Brain microvascular endothelial cell (primary cell): ENCODE measurements at places on chromosomes 5 and 9.

GRCh38 chr5:86894056-86894455, 276.3 kb downstream of the COX7C start:
- no peak for DNase-seq

DNA sequence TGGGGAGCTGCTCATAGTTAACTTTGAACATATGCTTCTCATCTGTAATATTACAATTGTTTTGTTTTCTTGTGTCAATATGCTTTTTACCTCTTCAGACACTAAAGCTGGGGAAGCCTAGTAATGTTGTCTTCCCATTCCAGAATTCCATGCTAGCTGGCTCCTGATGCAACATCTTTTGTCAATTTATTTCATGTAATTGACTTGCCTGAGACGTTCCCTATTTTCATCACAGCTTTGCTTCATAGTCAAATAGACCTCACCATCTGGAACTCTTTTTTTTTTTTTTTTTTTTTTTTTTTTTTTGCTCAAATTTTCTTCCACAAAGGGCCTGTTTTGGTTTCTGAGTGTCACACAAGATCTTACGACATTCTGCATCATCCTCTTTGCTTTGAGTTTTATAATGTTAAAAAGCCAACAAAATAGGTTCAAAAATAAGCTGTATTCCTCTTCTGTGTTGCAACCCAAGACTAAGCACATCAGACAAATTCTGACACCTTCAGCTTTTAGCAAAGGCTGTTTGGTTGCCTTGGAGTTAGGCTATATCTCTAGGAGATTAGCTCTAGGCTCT, 235.2 kb downstream of the NR3C1 start:
- DNase-seq, result no peak

DNA sequence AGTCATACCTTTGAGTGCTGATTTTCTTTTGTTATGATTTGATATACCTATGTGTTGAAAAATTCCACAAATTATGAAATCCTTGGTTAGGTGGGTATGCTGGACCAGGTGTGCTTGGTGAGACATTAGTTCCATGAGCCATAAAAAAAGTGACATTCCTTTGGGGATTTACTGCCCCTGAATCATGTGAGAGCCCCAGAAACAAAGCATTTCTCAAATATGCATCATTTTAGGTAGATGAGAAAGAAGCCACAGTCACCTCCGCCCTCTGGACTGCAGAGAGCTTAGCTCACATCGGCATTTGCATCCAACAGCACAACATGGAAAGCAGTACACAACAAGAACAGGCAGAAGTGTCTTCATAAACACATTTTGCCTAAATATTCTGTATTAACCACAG, 55.3 kb downstream of the DAP start:
- DNase-seq, result no peak

GRCh38 chr9:81573415-81574321, 115.7 kb downstream of the TLE1 start:
- no peak for DNase-seq

DNA sequence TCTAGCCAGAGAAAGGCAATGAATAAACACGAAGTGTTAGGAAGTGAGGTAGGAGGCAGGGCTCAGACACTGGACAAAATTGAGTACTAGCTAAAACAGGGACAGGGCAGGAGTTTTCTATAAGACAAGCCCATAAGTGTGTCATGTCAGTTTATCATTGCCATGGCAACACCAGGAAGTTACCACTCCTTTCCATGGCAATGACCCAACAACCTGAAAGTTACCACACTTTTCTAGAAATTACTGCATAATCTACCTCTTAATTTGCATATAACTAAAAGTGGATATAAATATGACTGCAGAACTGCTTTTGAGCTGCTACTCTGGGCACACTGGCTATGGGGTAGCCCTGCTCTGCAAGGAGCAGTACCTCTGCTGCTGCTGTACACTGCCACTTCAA, 442.5 kb upstream of the COX7C start:
- DNase-seq, result no peak

DNA sequence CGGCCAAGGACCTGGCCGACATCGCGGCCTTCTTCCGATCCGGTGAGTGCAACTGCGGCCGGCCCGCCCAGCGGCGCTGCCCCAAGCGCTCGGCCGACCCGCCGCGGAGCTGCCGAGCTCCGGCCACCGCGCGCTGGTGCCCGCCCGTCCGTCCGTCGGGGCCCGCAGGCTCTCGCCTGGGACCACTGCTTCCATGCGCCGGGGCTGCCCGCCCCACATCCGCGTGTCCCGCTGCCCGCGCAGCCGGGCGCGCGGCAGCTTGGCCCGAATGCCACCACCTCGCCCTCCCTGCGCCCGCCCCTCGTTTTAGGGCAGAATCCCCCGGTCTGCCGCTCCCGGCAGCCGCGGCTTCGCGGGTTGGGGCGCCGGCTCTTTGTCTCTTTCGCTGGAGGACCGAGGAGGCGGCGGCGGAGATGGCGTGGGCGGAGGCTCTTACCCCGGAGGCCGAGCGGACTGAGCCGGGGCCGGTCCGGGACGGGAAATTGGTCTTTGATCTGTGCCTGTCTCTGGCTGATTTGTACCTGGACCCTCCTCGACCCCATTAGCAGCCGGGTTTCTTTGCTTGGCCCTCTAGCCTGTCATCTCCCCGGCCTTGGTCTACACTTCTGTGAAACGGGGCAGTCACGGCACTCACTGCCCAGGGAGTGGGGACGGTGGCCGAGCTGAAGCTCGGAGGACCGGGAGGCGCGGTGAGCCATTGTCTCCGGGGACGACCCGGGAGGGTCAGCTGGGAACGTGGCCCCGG, 871 bp downstream of the TRIO start:
- no peak for DNase-seq

DNA sequence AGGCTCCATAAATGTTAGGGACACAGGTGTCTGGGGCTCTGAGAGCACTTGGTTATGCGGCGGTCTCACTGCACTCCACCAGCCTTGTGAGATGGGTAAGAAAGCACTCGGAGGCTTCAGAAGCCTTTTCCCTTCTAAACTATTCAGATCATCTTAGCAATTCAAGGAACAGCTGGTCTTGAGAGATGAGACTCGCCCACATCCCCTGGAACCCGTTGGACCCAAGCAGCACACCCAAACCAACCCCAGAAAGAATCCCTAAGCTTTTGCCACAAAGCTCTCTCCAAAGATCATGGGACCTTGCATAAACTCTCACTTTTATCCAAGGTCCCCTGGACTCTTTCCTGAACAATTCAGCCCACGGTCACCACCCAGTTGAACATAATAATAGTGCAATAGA, 90.2 kb downstream of the RAPGEF1 start:
- no peak for DNase-seq

- DNase-seq, result no peak
Observed at GRCh38 chr5:150265870-150266383, 23.6 kb downstream of the CAMK2A start.

DNA sequence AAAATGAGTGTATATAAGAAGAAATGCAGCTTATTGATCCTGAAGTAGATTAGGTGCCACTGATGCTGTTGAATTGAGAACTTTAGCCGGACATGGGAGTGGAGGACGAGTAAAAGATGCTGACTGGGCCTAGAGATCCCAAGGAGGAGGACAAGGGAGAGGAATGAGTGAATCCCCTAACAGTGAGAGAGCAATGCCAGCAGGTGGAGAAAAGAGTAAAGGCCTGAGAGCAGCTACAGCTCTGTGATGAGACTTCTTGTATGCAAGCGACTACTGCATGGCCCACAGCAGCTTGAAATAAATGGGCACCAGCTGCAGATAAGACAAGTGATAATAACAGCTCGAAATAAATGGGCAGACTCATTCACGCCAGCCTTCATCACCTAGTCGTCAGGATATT, 44.5 kb upstream of the JMY start:
- no peak for DNase-seq
